ENCODE measurements at places on chromosomes 1 and 21. TPM values are rescaled to one million over a fixed set of nuclear protein-coding genes. Genes with fewer than 3 reads are reported as not detected.

DNA sequence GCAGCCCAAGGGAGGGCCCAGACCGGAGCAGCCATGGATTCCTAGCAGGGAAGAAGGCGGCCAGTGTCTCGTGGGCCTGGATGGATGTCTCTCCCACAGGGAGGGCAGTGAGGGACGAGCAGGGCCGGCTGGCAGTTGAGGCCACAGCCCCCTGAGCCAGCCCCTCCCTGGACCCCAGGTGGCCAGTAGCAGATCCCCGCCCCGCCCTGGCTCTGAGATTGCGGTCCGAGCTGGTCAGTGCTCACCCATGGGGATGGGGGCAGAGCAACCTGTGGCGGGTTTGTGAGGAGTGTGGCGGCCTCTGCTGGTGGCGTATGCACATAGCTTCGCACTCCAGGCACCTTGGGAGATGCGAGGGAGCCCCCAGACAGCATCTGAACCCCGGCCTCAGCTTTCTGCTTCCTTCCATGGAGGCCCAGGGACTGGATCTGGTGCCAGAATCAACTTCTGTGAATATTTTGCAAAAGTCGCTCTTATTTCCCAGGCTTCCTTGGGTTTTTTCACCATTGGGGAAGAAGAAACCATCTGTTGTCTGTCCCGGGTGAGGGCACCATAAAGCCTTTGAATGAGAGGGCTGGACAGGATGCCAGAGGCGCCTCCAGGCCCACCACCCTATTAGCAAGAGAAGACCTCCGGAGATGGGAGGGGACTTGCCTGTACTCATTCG, 8.4 kb upstream of the KCNN3 start:
- no peak for DNase-seq

DNA sequence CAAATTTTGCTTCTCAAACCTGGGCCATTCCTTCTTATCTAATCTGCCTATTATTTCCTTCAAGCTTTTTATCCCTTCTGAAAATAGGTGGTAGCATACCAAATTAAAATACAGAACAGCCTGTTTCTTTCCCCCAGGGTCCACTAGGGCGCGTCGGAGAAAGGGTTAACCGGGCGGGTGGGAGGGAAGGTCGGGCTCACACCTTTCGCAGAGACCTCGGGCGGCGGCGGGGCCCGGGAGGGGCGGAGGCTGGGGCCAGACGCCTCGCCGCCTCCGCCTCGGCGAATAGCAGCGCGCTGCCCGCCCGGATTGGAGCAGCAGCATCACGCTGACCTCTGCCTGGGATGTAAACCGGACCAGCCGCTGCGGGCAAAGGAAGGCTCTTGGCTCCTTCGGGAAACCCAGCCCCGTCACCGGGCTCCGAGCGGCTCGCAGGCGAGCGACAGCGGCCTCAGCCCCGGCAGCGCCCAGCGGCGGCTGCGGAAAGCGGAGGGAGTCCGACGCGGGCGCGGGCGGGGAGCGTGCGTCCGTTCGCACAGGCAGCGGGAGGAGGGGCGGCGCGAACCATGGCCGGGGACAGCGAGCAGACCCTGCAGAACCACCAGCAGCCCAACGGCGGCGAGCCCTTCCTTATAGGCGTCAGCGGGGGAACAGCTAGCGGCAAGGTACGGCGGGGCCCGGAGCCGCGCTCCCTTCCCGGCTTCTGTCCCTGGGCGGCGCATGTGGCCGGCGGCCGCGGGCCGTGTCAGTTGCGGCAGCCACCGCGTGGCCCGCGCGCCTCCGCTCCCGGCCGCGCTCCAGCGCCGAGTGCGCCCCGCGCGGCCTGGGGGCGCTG, at the start of gene UCK2:
Gene UCK2, plus strand, starts transcription at position 347 of the 835 bp plus-strand sequence. Its CDS starts 220 bp downstream, at position 567.
- peak; percentile 60 for DNase-seq

DNA sequence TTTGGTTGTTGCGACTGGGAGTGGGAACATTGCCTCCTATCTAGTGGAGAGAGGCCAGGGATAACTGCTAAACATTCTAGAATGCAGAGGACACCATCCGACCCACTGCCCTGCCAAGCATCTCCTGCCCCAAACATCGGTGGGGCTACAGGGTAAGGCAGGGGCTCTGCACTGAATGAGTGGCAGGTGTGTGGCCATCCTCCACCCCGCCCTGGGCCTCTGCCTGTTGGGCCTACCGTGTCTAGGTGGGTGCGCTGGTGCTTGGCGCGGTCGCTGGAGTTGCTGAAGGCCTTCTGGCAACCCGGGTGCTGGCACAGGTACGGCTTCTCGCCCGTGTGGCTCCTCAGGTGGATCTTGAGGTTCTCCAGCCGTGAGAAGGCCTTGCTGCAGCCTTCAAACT, 70.4 kb downstream of the DMRTB1 start:
- DNase-seq: no peak

GRCh38 chr1:214636436-214636835, 33.4 kb downstream of the CENPF start:
- DNase-seq: no peak

- DNase-seq: peak; percentile 31
Measured at GRCh38 chr1:155128755-155129473, 1.2 kb downstream of the EFNA1 start.

The BARHL2 gene
- not detected for polyA plus RNA-seq

The TRIM63 gene
- 0.86 TPM for polyA plus RNA-seq

The RAVER2 gene
- polyA plus RNA-seq: 25.5 TPM

The ADAMTS5 gene
- 23.0 TPM for polyA plus RNA-seq

The SIPA1L2 gene
- polyA plus RNA-seq: 30.8 TPM
